PC-9 (cell line): ENCODE measurements at places on chromosomes 13 and 19. TPM values are rescaled to one million over a fixed set of nuclear protein-coding genes. Genes with fewer than 3 reads are reported as not detected.

DNA sequence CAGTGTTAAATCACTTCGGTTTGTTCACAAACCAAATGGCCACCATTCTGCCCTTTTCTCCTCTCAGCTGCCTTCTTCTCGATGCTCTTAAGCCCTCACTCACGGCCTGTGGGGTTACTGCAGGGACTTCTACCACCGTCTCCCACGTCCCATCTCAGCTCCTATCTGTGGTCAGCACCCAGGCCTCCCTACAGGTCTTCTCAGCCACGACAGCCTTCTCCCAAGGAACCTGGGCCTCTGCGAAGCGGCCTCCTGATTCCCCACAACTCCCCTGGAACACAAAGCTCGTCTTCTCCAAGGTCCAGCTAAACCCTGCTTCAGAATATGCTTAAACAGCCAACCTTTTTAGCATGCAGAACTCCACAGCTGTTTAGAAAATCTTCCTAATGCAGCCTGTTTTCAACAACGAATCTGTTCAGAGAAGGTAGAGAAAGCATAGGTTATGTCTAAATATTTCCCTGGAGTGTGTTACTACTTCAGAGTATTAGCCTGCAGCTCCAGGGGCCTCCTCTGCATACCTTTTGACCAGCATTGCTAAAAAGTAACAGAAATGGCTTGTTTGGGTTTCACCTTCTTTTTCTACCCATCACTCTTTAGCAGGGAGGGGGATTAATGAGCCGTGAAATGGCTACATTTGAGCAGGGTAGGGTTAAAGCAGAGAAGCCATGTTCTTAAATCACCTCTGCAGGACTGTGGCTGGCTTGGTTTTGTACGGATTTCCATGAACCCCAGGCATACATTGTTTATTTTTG lies 104.0 kb downstream of the COL4A2 start:
- no peak for DNase-seq

DNA sequence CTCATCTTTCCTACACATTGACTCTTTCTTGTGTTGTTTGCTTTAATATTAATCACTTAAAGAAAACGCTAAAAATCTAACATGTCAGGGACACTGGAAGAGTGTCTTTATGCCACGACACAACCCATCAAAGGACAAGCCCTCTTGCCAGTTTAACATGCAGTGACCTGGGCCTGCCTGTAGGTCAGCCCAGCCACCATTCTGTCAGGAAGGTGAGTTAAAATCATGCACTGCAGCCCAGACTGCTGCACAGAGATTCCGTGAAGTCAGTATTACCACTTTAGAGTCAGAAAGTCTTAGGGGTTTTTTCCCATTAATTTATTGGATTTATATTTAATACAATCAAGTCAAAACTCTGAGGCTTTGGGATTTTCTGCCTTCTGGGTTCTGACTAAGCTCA lies 58.0 kb downstream of the TNFRSF19 start:
- no peak for DNase-seq

DNA sequence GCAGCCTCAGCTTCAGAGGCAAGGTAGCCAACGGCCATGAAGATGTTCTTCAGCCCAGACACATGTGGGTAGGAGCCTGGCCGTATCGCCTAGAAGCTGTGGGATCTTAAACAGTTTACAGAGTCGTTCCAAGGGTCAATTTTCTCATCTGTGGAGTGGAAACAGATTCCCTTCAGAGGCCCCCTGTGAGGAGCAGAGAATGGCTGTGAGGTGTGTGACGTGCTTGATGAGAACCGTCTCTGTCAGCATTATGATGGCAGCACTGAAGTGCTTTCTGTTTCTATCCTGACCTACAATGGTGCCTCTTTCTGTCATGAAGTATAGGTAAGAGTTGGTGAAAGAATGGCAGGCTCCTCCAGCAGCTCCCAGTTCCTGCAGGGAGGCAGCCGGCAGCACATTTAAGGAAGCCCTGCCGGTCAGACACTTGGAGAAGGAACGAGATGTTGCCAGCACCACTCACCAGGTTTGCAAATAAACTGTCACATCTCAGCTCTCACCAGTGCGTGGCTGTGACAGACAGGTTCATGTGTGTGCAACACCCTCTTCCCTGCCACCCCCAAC lies 277.3 kb downstream of the FOXO1 start:
- DNase-seq = no peak

GRCh38 chr19:15177269-15178116 lies 23.3 kb downstream of the NOTCH3 start:
- no peak for DNase-seq

DNA sequence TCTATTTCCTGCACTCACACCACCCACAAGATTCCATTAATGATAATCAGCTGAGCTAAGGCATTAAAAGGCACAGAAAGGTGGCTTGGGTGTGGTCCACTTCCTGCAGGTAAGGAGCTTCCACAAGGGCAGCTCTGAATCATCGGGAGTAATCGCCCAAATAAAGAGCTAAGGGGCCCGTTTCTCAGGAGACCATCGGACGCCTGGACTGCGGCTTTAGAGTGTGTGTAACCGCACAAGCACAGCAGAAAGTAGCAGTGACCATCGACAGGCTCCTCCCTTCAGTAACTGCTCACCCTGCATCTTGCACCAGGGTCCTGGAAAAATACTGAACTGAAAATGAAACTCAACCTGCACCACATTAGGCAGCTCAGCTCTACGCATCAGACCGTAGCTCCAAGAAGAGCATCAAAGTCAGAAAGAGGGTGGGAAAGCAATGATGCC lies 6.0 kb downstream of the STK24 start:
- peak; percentile 68 for DNase-seq

Gene RDH8
- not detected in 2 replicates for total RNA-seq

DNA sequence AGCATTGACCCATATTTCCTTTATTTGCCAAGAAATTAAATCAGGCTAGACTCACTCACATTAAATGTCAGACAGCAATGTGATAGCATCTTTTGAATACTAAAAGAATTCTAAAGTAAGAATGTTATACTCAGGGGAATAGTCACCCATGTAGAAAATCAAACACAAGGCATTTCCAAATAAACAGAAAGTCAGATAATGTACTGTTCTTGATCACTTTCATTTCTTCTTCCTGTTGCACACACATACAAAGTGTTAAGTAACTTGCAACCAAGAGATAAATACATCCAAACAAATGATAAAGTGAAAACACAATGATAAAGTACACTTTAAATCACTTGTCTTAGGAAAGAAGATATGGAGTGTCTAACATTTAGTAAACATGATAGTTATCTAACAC lies 1366.6 kb upstream of the MIR17HG start:
- DNase-seq = no peak

- no peak for DNase-seq
Observed at GRCh38 chr13:110387451-110388107, 80.5 kb downstream of the COL4A2 start.

DNA sequence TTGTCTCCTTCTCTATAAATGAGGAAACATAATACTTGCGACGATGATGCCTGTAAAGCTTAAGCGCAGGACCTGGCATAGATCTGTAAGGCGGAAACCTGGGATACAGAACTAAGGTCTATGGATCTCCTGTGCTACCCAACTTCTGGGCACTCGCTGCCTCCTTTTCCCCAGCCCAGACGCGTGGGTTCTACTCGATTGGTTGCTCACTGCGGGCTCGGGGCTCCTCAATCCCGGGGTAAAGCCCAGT lies 615 bp upstream of the PSMC4 start:
- DNase-seq = no peak

- DNase-seq = no peak
Observed at GRCh38 chr13:112757759-112758086, 67.9 kb downstream of the ATP11A start.

- DNase-seq = no peak
Observed at GRCh38 chr19:52638601-52639000, 446 bp upstream of the ZNF83 start.

DNA sequence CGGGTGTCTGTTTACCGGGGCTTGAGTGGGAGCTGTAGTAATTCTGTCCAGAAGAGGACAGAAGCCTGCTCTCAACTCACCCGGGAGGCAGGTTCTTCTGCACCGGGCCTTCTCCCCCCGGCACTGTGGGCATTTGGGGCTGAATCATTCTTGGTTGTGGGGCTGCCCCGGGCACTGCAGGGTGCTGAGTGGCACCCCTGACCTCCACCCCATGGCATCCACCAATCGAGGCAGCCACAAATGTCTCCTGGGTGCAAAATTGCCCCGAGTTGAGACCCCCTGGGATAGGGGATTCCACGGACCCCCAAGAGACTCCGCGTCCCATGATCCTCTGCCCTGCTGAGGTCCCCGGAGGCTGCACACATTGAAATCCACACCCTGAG lies 68.8 kb downstream of the GNG7 start:
- no peak for DNase-seq

- no peak for DNase-seq
Observed at GRCh38 chr19:34189917-34190425, 17.7 kb downstream of the LSM14A start.

Gene VPS36
- total RNA-seq = 28.1 and 31.6 TPM in 2 replicates

DNA sequence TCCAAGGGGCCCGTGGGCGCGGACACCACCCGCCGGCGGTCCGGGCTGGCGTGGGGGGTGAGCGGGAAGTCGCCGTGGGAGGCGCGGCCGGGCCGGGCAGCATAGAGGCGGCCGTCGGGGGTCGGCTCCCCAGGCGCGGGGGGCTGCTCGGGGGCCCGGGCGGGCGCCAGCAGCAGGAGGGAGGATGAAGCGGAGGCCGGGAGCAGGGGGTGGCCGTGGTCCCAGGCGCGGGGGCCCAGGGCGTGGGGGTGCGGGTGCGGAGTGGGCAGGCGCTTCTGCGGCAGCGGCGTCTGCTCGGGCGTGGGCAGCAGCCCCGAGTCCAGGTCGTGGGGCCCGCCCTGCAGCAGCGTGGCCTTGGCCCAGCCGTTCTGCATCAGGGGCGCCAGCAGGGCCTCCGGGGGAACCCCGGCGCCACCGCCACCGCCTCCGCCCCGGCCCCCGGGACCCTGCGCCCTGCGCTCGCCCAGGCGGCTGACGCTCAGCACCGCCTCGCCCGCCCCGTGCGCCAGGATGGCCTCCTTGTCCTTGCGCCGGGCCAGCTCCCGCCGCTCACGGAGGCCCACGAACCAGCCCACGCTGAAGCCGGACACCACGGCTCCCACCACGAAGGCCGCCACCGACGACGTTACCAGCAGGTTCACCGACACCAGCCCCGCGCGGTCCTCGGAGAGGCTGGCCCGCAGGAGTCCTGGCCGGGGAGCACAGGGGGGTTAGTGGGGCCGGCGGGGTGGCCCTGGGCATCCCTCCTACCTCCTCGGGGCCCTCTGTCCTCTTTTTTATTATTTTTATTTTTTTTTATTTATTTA lies 4.2 kb upstream of the LRG1 start:
- DNase-seq = no peak

DNA sequence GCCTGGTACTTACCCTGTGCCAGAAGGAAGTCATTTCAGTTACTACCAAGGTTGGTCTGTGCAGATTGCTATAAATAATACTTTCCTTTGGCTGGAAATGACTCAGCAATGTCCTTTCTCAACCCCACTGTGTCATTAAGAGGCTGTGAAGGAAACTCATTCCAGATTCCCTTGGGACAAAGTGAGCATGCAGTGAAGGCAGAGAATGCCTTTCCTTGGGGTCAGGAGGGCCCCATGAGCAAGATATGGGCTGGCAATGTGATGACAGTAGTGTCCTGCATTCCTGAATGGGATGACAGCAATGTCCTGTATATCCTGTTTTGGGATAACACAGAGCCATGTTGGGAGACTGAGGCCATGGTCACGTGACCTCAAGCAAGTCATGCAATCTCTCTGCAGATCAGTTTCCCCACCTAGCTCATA lies 213.1 kb upstream of the TMTC4 start:
- peak; percentile 42 for DNase-seq

- no peak for DNase-seq
Observed at GRCh38 chr19:8877854-8878705, 45.9 kb downstream of the MBD3L1 start.
